ENCODE measurements at places on chromosomes 13 and 19.

- peak; percentile 32 for DNase-seq
These were observed 149.1 kb downstream of the KLF12 start for GRCh38 chr13:73984949-73985691.

GRCh38 chr13:29571876-29572570 lies 23.5 kb downstream of the SLC7A1 start:
- no peak for DNase-seq

DNA sequence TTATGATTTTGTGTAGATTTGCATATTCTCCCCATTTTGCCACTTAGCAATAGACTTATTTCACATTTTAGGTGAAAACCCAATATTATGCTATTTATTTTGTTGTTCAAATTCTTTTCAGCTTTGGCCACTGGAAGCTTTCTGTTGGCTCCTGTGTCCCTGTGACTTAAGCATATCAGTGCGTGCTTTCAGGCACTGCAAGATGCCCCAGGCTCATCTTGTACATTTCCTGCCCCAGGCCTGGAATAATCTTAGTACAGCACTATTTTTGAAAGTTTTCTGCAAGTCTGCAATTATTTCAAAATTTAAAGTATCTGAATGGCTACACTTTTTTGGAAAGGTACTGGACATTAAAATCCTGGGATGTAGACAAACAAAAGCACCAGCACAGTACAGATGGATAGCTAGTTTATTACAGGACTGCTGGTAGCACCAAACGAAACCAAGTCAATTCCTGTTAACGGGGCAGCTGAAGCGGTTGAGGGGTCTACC lies 3.5 kb upstream of the CCNP start:
- no peak for DNase-seq

GRCh38 chr13:110411688-110412059 lies 104.6 kb downstream of the COL4A2 start:
- DNase-seq = no peak

DNA sequence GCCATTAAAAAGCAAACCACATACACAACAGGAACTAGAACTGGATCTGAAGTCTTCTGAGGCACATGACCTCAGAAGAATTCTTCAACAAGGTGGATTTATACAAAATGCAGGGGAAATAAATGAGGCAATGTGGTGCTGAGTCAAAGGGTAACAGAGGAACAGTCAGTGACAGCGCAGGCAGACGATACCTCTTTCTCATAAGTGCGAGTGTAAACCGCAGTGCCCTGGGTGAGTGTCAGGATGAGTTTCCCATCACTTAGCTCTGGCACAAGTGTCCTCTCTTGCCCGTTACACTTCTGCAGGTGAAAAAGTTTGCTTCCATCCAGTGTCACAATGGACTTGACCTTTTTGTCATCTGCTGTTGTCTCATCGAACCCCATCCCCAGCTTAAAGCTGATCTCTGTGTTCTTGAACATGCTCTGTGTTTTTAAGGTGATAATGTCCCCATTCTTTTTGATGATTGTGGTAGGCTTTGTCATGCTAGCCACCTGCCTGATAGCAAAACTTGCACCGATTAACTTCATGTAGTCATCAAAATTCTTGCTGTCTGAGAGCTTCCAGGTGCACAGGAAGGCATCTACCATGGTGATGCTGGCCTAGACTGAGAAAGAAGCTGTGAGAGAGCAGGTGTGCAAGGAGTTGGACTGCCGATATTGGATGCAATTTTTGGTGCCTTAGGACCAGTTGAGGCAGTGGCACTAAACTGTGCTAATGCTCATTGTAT lies 97.3 kb downstream of the AKAP11 start:
- no peak for DNase-seq

GRCh38 chr13:30572859-30573275 lies 44.9 kb upstream of the USPL1 start:
- DNase-seq = no peak

DNA sequence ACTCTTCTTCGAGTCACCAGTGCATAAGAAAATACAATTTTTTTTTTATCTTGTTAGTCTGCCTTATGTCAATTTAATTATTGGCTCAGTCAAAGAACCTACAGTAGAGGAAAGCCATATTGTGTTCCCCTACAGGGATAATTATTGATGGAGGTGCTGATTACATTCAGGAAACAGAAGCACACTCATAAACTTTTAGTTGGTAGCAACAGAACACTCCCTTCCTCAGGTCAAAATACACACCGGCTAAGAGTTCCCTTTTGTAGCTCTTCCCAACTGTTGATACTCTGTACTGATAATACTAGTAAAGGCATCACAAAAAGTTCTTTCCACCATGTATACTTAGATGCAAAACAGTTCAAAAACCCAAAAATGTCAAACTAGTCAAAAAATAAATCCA lies 18.4 kb downstream of the FOXO1 start:
- no peak for DNase-seq

- no peak for DNase-seq
These were observed 25.8 kb downstream of the PNPLA6 start for GRCh38 chr19:7561325-7561724.

GRCh38 chr13:63938851-63939250 lies 2523.2 kb upstream of the PCDH20 start:
- DNase-seq = no peak

DNA sequence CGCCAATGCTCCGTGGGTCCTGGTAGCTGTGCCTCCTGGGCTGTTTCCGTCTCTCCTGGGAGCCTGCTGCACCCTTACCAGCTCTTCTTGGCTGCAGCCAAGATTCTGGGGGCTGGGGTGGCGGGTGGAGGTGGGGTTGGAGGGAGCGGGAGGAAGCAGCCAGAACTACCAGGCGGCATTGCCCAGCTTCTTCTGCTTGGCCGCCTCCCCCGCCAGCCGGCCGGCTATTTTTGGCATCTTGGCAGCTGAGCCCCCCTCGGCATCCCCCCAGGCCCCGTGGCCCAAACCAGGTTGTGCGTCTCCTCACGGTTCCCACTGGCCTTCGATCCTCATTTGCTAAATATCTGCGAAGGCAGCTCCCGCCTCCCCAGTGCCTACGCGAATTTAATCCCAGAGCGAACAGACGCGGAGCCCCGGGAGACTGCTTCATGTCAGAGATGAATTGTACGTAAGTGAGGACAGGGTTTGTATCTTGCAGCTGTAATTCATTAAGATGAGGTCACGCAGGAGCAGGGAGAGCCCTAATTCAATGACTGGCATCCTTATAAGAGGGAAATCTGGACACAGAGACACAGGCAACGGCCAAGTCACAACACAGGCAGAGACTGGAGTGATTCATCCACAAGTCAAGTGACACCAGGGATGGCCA lies 12.8 kb upstream of the PEAK3 start:
- no peak for DNase-seq

GRCh38 chr13:53417601-53418000 lies 389.0 kb downstream of the OLFM4 start:
- no peak for DNase-seq

DNA sequence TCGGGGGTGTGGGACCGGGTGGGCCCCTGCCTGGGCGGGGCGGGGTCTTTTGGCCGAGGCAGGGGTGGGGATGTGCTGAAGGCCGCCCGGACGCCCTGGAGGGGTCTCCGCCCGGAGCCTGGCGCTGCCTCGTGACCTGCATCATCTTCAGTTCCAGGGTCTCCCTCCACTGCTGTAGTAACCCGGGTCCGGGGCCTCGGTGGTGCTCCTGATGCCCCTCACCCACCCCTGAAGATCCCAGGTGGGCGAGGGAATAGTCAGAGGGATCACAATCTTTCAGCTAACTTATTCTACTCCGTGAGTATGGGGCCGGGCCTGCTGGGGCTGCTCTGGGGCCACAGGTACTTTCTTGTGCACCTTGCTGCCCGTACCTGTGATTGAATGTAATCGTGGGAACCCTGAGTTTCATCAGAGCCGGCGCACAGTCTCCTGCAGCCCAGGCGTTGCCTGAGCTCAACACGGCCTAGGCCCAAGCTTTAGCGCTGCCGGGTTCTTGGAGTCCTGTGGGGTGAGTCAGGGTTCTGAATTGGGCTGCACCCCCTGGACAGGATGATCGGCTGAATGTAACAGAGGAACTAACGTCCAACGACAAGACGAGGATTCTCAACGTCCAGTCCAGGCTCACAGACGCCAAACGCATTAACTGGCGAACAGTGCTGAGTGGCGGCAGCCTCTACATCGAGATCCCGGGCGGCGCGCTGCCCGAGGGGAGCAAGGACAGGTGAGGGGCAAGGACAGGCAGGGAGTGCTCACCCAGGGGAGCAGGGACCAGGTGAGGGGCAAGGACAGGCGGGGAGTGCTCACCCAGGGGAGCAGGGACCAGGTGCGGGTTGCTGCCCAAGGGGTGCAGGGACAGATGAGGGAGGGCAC lies 10.5 kb downstream of the PEAK3 start:
- no peak for DNase-seq

DNA sequence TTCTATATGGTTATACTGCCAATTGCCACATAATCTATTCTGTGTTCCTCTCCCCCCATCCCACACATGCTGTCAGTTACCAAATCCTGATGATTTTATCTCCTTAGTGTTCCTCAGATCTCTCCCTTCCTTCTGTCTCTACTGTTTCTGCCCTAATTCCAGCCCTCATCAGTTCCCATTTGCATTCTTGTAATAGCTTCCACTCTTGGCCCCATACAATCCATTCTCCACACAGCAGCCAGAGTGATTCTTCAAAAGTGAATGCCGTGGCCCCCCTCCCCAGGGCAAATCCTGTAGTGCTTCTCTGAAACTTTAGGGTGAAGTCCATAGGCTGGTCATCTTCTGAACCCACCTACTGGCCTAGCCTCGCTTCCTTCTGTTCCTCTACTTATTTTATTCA lies 114.4 kb downstream of the ZAR1L start:
- no peak for DNase-seq

GRCh38 chr19:46661735-46662592 lies 982 bp upstream of the DACT3 start:
- peak; percentile 80 for DNase-seq

DNA sequence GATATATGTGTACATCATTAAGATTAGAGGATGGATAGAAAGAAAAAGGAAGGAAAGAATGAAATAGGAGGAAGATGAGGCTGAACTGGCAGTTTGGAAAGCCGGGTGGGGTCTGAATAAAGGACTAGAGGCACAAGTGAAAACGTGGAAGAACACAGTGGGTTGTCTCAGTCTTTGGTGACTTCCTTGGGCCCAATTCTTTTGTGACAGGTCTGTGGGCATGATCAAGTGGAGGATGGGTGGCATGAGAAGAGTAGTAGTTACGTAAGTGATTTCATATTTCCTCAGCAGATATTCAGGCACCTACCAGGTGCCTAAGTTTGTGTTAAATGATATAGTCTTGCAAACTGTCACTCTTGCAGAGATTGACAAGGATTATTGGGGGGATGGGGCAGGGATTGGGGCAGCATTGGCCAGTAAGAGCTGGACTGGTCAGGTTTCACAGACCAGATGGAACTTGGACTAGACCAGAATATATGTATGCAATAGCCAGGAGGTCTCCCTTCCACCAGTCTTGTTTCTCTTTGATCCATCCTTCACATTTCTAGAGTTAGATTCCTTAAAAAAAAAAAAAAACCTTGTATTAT lies 2.7 kb downstream of the TPP2 start:
- no peak for DNase-seq

DNA sequence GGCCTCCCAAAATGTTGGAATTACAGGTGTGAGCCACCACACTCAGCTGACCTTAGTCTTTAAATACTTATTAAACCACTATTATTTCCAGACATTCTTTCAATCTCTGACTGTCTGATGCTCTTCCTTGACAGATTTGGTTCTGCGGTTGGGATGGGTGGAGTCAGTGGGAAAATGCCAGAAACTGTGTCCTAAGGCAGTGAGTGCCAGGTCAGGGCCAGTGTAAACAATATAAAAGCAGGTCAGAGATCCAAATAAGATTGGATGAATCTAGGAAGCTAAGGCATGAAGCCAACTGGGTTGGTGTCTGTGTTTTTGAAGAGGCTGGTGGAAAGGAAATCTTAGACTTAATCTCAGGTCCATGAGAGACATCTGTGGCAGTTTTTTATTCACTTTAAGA lies 74.7 kb downstream of the KLF5 start:
- DNase-seq = no peak

DNA sequence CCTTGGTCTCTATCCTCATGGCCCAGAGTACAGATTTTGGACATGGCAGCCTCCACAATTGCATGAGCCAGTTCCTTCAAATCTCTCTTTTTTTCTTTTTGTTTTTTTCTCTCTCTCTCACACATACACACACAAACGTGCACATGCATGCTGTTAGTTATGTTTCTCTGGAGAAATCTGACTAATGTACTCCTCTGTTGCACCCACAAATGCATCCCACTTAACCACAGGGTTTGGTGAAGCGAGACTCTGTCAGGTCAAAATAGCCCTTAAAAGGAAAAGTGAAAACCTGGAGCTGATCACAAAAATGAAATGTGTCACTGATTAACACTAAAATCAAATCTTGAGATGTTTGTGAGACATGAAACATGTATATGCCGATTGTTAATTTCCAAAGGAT lies 374.6 kb upstream of the ARGLU1 start:
- no peak for DNase-seq

- peak; percentile 82 for DNase-seq
These were observed 55.5 kb upstream of the SERP2 start for GRCh38 chr13:44318161-44318560.

DNA sequence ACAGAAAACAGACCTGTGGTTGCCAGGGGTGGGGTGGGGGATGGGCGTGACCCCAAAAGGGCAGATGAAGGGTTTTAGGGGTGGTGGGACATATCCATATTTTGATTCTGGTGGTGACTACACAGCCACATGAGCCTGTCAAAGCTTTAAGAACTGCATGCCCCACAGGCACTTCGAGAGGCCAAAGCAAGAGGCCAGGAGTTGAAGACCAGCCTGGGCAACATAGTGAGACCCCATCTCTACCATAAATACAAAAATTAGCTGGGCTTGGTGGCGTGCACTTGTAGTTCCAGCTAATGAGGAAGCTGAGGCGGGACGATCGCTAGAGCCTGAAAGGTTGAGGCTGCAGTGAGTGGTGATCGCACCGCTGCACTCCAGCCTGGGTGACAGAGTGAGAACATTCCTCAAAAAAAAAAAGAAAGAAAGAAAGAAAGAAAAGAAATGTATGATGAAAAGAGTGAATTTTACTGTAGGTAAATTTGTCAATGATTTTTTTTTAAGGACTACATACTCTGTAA lies 18.9 kb upstream of the BCL3 start:
- DNase-seq = no peak

GRCh38 chr19:2761309-2761677 lies 21.5 kb upstream of the SLC39A3 start:
- no peak for DNase-seq
